Left forelimb (tissue), 1 donor: ENCODE measurements at places on chromosomes 2 and 18.
A peak's percentile ranks its signal among the peaks of the same experiment; 100 is the strongest.

DNA sequence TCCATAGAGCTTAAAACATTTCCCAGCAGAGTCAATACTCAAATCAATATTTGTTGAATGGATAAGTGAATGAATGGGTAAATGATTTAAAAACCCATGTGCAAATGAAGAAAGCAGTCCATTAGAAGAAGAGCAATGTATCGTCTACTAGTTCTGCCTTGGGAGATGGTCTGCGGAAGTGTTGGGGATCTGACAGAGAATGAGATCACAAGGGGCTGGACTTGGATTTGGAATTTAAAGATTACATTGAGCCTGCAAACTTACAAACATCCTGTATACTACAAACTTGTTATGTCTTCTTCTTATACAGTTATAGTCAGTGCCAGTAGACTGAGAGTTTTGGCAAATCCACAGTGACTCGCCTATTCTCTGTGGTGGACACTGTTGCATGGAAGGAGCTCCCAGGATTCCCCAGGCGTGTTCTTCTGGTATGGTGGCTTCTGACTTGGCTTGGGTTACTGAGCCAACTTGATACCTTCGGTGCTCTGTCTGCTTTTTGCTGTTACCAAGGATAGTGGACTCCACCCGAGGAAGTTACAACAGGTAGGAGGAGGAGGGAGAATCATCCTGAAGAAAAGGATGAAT is 163.3 kb upstream of the SERPINE2 start:
- DNase-seq, result no peak

GRCh38 chr2:203492965-203493364 is 42.1 kb downstream of the RAPH1 start:
- no peak for DNase-seq

DNA sequence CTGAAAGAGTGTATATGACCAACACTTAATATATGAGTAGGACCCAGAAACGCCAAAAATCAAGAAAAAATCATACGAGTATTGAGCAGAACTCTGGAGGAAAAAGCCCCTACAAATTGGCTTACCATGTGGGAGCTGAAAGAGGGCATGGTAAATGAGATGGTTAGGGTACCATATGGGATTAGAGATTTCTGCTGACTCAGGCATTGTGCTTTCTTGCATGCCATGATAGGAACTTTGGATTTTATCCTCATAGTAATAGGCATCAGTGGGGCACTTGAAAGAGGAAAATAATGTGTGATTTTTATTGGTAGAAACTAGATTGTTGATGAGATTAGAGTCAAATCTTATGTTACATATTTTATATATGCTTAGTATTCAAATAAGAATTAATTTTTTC is 271.1 kb downstream of the CBLN2 start:
- no peak for DNase-seq

GRCh38 chr2:62705859-62706720 is 577 bp downstream of the EHBP1 start:
- peak; percentile 83 for DNase-seq

DNA sequence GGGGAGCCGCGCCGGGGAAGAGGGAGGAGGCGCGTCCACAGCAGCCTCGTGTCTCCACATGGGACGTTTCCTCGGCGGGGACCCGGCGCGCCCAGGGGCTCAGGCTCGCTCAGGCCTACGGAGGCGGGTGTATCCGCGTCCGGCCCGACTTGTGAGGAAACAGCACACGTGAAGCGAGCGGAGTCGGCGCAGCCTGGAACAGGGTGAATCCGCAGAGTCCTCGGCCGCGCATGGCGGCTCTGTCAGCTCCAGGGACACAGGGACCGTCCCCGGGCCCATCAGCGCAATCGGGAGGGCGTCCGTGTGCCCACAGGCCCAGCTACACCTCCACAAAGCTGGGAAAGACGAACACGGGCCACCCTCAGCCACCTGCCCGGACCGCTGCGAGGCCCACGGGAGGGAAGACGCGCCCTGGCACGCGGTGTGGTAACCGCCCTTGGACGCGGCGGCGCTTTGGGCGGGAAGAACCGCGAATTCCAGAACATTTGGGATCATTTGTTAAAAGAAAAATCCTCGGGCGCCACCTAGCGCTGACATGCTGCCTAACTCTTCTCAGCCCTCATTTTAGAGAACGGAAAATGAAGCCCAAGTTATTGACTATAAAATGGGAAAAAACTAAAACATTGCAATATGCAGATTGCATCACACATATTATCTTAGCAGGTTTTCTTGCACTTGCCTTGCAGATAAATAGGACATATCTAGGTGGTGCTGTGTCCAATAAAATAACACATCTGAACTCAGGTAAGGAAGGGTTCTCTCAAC is 40.4 kb downstream of the TMEM18 start:
- peak; percentile 87 for DNase-seq

DNA sequence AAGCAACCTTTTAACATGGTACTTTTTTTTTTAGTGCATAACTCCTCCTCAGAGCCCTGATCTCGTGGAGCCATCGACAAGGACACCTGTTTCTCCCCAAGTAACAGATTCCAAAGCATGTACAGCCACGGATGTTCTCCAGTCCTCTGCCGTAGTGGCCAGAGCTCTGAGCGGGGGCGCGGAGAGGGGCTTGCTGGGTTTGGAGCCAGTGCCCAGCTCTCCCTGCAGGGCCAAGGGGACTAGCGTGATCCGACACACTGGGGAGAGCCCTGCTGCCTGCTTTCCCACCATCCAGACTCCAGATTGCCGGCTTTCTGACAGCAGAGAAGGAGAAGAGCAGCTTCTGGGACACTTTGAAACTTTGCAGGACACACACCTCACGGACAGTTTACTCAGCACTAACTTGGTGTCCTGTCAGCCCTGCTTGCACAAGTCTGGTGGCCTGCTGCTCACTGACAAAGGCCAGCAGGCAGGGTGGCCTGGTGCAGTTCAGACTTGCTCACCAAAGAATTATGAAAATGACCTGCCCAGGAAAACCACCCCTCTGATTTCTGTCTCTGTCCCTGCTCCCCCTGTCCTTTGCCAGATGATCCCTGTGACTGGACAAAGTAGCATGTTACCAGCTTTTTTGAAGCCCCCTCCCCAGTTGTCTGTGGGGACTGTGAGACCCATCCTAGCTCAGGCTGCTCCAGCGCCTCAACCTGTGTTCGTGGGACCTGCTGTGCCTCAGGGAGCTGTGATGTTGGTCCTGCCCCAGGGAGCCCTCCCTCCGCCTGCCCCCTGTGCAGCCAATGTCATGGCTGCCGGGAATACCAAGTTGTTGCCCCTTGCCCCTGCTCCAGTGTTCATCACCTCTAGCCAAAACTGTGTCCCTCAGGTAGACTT is 4.5 kb downstream of the KLF11 start:
- DNase-seq, result no peak

GRCh38 chr2:168660870-168661862 is 141.3 kb upstream of the NOSTRIN start:
- DNase-seq, result no peak

DNA sequence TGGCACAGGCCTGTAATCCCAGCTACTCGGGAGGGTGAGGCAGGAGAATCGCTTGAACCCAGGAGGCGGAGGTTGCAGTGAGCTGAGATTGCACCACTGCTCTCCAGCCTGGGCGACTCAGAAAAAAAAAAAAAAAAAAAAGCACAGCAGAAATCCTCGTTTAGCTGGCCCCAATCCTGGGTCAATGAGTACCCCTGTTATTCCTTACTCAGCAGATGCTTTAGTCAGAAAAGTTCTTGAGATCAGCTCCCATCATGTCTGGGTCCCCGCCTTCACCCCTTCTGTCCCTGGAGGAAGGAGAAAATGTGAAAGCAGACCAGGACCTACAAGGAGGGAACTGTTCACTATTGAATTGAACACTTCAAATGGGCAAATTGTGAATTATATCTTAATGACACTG is 16.4 kb upstream of the KCNG3 start:
- DNase-seq, result no peak

- no peak for DNase-seq
These were observed at the start of gene CIDEA for GRCh38 chr18:12254136-12254819. Gene CIDEA (plus strand): TSS chr18:12254361. CDS start chr18:12254384, 23 bp downstream.

GRCh38 chr2:23385748-23386338 is 864 bp downstream of the KLHL29 start:
- peak; percentile 72 for DNase-seq

DNA sequence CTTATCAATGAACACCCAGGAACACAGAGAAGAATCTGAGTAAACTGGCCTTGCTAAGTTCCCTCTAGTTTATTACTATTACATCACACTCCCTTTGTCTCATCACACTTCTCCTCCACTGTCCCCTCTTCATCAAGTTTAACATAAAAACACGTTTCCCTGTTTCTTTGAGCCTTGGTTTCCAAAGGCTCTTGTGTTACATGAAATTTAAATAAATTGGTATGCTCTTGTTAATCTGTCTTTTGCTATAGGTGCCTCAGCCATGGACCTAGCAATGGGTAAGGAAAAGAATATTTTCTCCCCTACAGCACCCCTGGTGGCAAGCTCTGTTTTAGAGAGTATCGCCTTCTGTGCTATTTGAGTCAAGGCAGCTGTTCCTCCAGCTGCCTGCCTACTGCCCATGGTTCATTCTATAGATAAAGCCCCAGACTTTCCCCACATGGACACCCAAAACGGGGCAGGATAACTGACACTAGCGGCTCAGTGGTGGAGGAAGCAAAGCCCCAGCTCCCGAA is 31.8 kb downstream of the TGIF1 start:
- DNase-seq, result no peak

DNA sequence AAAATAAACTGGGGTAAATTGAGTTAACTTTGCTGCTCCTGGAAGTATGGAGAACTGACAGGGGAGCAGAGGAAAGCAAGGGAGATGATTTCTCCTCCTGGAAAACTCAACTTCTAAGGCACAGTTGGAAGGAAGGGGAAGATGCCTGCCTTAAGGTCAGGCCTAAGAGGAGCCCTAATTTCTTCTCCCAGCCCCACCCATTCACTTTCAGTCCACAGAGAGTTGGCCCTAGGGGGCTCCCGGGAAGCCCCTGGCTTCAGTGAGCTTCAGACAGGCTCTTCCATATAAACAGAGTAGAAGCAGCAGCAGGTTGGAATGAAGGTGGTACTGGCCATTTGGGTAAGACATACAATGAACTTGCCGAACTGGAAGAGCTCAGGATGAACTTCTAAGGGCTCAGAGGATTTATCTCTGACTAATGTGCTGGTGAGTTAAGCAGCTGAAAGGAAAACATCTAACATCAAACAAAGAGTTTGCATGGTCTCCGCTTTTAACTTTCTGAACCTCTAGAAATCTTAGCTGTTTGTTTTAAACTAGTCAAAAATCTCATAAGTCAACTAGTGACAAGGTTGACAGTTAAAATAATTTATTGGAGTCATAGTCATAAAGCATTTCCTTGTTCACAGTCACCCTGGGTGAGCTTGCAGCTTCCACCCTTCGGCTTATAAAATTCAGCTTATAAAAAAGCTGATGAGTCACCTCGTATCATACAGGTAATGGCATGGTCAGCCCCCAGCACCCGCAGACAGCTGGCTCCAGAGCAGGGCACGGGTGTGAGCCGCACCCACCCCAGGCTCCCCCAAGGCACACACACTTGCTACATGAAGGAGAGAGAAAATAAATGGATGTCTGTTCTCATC is 9.8 kb downstream of the MALL start:
- no peak for DNase-seq

DNA sequence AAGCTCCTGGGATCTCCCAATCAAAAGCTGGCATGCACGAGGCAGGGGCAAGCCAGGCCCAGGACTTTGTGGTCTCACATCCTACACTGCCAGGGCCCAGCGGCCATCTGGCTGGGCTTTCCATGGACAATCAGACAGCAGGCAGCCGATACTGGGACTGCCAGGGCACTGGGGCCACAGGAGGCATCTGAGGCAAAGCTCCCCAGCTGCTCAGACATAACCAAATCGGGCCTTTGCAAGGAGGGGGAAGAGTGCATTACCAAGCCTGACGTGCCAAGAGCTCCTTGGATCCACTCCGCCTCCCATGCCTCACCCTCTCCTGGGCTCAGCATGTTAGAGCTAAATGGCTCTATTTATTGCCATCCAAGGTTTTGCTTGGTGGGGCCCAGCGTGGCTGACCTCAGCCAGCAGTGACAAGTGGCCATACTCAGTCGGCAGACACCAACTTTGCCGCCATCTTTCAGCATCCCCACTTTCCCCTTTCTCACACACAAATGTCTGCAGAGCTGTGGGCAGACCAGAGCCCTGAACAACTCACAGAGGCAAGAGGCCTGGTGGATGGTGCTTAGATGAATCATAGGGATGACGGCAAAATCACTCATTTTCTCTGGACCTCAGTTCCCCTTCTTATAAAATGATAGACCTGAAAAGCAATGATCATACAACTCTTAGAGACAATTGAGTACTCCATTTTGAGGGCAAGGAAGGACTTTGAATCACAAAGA is 200.8 kb downstream of the TTC32 start:
- DNase-seq, result no peak

GRCh38 chr2:9178904-9179571 is 27.6 kb upstream of the ASAP2 start:
- DNase-seq, result no peak

- DNase-seq, result no peak
These were observed 11.7 kb downstream of the SGPP2 start for GRCh38 chr2:222436040-222436413.

DNA sequence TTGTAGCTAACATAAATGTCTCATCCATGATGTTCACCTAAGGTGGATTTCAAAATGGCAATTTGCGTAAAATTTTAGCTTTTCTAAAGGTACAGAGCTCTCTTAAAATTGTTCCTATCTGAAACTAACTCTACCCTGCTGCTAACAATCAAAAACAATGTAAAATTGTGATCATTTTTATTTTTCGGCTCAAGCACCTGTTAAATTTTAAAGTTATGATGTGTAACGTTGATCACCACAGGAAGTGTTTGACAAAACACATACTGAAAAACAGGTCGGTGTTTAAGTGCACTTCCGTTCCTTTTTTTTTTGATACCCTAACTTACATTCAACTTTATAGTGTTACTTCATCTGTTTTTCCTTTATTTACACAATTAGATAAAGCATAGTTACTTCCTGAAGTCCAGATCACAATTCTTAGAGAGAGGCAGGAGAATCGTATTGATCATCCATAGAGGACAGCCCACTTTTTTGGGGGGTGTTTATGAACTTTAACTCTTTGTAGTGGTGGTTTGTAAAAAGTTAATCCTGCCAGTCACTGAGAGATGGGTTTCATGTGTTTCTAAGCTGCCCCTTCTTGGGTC is 6.0 kb upstream of the NCK2 start:
- no peak for DNase-seq
